NCI-H446 treated with DMSO at 0.1 percent for 48 hours (cell line): ENCODE measurements at places on chromosomes 4 and X.

- no peak for DNase-seq
Measured at GRCh38 chrX:108734426-108734825, 1.9 kb downstream of the IRS4 start.

- peak; percentile 86 for DNase-seq
Measured at GRCh38 chr4:142095886-142096605, 459.7 kb downstream of the IL15 start.

DNA sequence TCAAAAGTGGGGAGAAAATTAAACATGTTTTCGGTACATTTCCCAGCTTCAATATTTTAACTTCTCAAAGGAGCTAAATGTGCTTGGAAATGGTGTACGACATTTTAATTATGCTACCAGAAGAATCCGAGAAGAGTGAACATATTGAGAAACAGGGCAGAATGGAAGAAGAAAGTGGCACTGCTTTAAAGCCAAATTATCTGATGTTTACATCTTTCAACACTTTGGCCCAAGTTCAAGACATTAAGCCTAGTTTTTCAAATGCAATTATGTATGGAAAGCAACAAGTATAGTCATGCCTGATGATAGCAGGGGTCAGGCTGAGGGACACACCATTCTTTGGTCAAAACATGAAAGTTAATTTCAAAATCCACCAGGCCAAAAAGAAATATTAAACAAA lies 577.9 kb upstream of the ZFP42 start:
- DNase-seq, result no peak

GRCh38 chr4:81601358-81601694 lies 129.6 kb upstream of the RASGEF1B start:
- no peak for DNase-seq

- DNase-seq, result peak; percentile 82
Measured at GRCh38 chr4:43763029-43763610, 685.5 kb downstream of the KCTD8 start.

- no peak for DNase-seq
Measured at GRCh38 chr4:6839579-6839978, 57.1 kb downstream of the KIAA0232 start.

DNA sequence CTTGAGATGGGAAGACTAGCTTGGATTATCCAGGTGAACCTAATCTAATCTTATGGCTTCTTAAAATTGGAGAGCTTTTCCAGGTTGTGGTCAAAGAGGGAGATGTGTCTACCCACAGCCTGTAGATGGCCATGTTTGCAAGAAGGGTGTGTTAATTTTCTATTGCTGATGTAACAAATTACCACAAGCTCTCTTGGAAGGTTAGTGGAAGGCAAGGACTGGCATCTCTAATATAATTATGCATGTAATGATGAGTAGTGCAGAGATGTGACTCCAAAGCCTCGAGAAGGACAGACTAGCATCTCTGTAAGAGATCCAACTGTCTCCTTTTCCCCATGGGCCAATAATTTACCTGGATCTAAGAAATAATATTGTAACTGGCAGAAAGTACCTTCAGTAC lies 3.2 kb upstream of the ADH1B start:
- no peak for DNase-seq

DNA sequence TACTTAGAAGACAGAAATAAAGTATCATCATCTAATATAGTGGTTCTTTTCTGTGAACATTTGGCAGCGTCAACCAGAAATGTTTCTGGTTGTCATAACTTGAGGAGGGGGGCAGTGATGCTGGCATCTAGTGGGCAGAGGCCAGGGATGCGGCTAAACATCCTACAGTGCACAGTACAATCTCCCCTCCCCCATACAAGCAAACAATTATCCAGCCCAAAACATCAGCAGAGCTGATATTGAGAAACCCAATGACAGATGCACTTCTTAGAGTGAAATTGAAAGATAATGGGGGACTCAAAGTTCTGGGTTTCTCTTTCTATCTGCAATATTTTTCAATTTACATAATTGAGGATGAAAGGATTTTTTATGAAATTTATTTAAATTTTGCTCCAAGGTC lies 1.9 kb upstream of the EIF1AX start:
- DNase-seq, result no peak

DNA sequence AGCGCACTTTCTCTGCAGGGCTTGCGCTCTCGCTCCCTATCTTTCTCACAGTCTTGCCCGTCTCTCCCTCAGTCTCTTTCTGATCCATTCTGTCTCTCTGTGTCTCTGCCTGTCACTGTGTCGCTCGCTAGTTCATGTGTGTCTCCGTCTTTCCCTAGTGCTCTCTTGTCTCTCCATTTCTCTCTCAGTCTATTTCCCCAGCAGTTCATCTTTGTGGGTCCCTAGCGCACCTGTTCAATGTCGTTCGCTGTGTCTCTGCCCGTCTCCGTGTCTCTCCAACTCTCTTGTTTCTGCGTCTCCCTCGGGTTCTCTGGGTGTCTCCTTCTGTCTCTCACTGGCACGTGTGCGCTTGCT lies 1.5 kb downstream of the GPR101 start:
- DNase-seq, result no peak

DNA sequence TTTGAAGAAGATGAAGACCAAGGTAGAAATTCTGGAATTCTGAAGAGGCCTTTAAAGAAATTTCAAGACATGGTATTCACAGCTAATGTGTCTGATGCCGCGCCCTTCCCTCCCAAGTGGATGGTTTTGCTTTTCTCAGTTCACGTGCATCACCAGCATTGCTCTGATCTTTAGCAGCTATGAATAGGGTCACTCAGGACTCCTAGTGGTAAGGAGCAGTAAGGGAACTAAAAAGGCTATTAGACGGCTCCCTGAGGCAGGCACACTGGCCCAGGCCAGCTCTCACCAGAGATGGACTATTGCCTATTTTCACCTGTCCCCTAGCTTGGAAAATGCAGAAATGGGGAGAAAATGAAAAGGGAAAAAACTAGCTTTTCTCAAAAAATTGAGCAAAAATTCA lies 447.5 kb upstream of the RASGEF1B start:
- no peak for DNase-seq

GRCh38 chrX:20015945-20016615 lies 25.2 kb upstream of the BCLAF3 start:
- no peak for DNase-seq

- no peak for DNase-seq
Measured at GRCh38 chr4:160038615-160039014, 935.7 kb downstream of the RAPGEF2 start.

- no peak for DNase-seq
Measured at GRCh38 chr4:3777669-3778068, 11.5 kb downstream of the ADRA2C start.

DNA sequence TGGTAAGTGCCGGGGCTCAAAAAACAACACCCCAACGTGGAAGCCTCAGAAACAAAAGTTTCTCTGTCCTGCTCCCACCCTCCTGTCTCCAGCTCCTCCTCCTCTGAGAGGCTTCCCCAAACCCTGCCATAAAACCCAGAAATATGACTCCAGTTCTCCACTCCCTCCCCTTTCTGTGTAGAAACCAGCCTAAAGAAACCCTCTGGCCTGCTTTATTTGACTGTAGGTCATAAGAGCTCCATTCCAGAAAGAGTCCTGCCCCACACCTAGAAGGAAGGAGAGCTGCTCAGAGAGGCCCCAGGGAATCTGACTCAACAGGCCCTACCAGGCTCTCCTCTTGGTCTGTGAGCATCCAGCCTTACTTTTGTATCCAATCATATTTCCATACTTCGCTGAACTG lies 872 bp upstream of the S100P start:
- DNase-seq, result no peak

DNA sequence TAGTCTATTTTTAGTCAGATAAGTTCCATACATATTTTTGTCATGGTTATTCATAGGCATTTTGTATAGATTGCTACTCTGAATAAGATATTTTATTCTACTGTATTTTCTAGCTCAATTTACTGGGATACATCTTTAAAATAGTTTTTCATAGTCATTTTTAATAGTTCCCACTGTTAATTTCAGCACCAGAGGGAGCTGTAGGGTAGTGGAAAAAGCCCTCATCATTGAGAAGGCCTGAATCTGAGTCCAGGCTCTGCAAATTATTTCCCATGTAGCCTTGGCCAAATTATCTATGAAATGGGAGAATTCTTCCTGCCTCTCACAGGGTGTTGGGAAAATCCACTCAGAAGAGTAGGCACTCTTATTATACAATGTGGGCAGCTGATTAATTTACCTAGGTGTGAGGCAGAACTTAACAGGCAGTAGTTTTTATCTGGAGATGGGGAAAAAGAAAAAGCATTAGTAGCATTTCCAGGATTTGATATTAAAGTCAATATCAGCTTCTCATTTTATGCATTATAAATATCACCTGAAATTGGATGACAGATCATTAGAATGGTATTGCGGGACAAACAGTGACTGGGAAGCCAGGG lies 102.9 kb upstream of the PAQR3 start:
- peak; percentile 59 for DNase-seq

GRCh38 chrX:20711366-20711765 lies 444.7 kb upstream of the RPS6KA3 start:
- DNase-seq, result no peak

- DNase-seq, result no peak
Measured at GRCh38 chrX:15751155-15751819, 13.2 kb downstream of the CA5B start.

- no peak for DNase-seq
Measured at GRCh38 chrX:130893356-130894085, 9.5 kb downstream of the ENOX2 start.

DNA sequence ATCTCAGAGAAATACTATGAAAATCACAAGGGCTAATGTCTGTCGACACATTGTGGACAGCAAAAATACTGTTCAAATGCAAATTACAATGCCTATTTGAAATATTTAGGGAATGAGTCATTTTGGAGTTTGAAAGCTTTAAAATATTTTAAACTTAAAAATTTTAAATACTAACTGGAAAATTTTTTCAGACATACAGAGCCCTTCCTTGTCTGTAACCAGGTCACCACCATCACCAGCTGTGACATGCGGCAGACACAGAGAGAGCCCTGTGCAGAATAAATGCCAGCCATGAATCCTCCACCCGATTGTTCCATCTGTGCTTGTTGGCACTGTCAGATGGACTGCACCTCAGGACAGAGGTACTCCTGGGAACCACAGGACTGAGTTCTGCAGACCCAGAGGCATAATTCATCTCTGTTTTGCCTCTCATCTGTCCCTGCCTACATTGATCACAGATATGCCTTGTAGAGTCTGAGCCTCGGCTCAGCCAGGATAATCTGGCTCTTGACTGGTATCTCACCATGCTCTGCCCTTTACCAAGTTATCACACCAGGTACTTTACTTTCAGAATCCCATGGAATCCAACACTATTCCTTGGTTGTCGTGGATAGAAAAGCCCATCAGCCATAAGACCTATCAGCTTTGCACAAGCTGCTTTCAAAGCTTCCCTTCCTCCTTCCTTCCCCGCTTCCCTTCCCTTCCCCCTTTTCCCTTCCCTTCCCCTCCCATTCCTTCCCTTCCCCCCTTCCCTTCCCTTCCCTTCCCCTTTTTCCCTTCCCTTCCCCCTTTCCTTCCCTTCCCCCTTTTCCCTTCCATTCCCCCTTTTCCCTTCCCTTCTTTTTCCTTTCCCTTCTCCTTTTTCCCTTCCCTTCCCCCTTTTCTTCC lies 67.2 kb downstream of the TBC1D9 start:
- DNase-seq, result peak; percentile 26

DNA sequence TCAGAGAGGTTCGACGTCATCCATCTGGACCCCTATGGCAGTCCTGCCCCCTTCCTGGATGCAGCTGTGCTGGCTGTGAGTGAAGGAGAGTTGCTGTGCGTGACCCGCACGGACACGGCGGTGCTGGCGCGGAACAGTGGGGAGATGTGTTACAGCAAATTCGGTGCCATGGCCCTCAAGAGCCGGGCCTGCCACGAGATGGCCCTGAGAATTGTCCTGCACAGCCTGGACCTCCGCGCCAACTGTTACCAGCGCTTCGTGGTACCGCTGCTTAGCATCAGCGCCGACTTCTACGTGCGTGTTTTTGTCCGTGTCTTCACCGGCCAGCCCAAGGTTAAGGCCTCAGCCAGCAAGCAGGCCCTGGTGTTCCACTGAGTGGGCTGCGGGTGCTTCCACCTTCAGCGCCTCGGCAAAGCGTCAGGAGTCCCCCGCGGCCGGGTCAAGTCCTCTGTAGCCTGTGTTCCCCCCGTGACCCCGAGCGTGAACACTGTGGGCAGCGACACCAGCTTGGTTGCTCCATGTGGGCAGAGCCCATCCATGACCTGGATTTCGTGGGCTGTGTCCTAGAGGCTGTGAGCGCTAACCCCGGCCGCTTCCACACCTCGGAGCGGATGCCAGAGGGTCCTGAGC lies 186.7 kb upstream of the SLITRK2 start:
- no peak for DNase-seq

GRCh38 chrX:78199851-78200250 lies 60.4 kb upstream of the TAF9B start:
- DNase-seq, result no peak

GRCh38 chrX:107146670-107147069 lies 28.0 kb upstream of the RBM41 start:
- DNase-seq, result no peak

GRCh38 chrX:123833387-123833786 lies 26.5 kb upstream of the XIAP start:
- peak; percentile 6 for DNase-seq

- no peak for DNase-seq
Measured at GRCh38 chrX:21730026-21730425, 27.9 kb downstream of the SMPX start.

DNA sequence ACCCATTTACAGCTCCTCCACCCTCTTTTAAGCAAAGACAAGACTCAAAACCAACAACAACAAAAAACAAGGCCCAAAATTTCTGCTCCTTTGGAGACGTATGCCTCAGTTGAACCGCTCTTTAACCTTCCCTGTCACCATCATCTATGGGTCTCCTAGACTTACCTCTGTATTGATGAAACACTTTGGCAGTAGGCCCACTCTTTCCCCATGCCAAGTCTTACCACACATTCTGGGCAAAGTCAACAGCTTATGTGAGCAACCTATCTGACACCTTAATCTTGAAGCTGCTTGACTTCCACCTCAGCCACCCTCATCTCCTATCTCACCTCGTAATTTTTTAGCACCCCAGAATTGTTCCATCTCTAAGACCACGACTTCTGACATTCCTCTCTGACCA lies 99.7 kb upstream of the CXorf66 start:
- no peak for DNase-seq

DNA sequence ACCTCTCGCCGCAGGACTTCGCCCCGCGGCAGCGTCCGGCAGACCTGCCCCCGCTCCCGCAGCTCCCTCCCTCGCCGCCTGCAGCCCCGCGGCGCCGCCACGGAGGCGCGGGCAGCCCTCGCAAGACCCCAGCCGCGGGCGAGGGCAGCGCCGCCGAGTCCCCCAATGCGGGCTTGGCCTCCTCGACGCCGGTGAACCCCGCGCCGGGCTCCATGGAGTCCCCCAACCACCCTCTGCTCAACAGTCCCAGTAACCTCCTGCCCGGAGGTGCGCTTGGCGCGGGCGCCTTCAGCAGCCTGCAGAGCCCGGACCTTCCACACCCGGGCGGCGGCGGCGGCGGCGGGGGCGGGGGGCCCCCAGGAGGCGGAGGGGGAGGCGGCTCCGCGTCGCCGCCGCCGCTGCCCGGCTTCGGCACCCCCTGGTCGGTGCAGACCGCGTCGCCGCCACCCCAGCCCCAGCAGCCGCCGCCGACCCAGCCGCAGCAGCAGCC lies 1.2 kb downstream of the CPEB2 start:
- DNase-seq, result no peak

DNA sequence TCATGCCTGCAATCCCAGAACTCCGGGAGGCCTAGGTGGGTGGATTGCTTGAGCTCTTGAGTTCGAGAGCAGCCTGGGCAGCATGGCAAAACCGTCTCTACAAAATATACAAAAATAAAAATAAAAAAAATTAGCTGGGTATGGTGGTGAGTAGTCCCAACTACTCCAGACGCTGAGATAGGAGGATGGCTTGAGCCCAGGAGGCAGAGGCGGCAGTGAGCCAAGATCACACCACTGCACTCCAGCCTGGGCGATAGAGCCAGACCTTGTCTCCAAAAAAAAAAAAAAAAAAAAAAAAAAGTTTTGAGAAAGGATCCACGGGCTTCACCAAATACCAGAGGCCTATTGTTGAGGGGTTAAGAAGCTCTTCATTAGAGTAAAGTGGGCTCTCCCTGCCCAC lies 8.0 kb downstream of the SUPT20HL2 start:
- no peak for DNase-seq
